ENCODE measurements at places on chromosomes 1 and 21.

DNA sequence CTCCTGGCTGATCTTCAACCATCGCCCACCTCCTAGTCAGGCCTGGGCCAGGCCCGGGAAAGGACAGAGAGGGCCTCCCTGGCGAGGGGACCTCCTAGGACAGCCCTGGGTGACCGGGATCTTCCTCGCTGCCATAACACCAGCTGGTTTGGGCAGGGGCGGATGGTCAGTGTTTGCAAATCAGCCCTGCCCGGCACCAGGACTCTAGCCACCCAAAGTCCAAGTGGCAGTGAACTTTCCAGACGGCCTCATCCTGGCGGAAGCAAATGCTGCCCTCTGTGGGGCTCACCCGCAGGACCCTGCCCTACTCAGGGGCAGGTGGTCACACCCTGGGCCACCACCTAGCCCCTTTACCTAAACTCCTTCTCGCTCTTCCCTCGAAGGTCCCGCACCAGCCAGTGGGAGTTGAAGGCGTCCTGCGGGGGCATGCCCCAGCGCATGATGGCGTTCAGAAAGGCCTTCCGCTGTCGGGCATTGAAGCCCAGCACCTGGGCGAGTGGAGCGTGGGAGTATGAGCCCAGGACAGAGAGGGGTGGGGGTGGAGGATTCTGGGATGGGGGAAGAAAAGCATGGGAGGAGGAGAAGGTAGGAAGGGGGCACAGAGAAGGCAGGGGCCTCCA lies 55.3 kb downstream of the CHD5 start:
- no peak for DNase-seq
- no peaks in the 10 kb centered on the region for H3K36me3 ChIP-seq

GRCh38 chr1:21936366-21937031 lies 611 bp downstream of the HSPG2 start:
- H3K27ac ChIP-seq, result peak overlapping the region; percentile 60
- no peak for DNase-seq
- peak overlapping the region; percentile 60 for H3K4me3 ChIP-seq
- no peaks in the 10 kb centered on the region for H3K36me3 ChIP-seq

DNA sequence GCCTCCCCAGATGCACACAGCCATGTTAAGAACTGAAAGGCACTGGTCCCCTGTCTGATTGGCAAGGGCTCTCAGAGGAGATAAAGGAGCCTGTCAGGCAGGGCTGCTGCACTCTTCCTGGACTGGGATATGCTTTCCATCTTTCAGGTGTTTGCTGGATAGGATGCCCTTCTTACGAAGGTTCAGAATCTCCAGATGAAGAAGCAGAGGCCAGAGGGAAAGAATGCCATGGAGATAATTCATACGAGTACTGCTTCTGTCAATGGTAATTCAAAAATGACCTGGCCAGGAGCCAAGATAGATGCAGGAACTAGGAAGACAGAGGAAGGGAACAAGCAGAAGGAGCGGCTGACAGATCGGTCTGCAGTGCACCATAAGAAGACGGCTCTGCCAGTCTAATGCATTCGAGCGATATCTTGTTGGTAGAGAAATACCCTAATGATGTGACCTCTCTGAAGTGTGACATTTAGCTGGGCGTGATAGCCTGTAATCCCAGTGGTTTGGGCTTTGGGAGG lies 16.6 kb upstream of the ATP2B4 start:
- H3K4me1 ChIP-seq, result peaks cover 10% of the 10 kb centered on the region
- H3K36me3 ChIP-seq, result no peaks in the 10 kb centered on the region
- no peak overlapping the region for H3K27ac ChIP-seq
- no peak for DNase-seq
- H3K4me3 ChIP-seq, result no peak overlapping the region

DNA sequence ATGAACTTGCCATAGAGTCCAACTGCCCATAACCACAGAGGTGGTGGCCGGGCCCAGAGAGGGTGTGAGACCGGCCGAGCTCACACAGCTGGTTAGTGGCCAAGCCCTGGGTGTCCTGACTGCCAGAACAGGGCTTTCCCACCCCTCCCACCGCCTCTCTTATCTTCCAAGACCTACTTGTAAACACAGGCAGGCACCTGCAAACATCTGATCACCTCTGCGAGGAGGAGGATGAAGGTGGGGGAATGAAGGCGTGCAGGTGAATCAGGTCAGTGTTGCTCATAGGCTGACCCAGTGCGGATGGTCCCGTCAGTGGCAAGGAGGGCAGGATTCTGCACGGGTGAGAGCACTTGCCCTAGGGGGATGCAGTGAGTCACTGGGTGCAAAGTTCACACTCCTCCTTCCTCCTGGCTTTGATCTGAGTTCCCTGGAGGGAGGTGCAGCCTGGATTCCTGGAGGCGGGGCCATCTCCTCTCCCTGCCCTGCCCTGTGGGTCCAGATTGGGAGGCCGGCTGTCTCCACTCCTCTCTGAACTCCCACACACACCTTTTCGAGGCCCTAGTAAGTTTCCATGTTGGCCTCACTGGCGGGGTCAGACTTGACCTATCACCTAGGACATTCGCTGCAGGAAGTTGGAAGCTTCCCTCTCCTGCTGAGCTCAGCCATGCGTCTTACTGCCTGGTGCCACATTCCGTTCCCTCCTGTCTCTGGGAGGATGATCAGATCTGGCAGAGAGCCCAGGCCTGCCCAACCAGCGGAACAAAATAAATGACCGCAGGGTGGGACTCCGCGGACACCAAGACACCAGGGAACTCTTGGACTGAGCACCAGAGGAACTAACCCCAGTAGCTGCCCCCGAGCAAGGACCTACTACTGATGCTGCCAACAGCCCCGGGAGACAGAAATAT lies 7.3 kb downstream of the UQCRHL start:
- peak overlapping the region; percentile 77 for H3K27ac ChIP-seq
- peaks cover 63% of the 10 kb centered on the region for H3K4me1 ChIP-seq
- peak overlapping the region; percentile 44 for H3K4me3 ChIP-seq

GRCh38 chr1:30532621-30533020 lies 190.8 kb downstream of the MATN1 start:
- H3K4me3 ChIP-seq, result no peak overlapping the region
- H3K27me3 ChIP-seq, result no peaks in the 10 kb centered on the region
- no peaks in the 10 kb centered on the region for H3K36me3 ChIP-seq
- H3K4me1 ChIP-seq, result peaks cover 4% of the 10 kb centered on the region
